Mammary epithelial cell (primary cell): ENCODE measurements at places on chromosomes 1 and 21. TPM values are rescaled to one million over a fixed set of nuclear protein-coding genes. Genes with fewer than 3 reads are reported as not detected.

CFAP57 gene
- total RNA-seq, result 0.26 and 0.61 TPM in 2 replicates

ECE1 gene
- total RNA-seq, result 153 TPM

AKNAD1 gene
- total RNA-seq, result 0.67 TPM

TESK2 gene
- 3.0 and 3.8 TPM in 2 replicates for total RNA-seq

OR2L8 gene
- 0.83 TPM for total RNA-seq

ECM1 gene
- total RNA-seq, result 12.5 TPM

GNG4 gene
- total RNA-seq, result not detected

AK5 gene
- 0.61 and 1.0 TPM in 2 replicates for total RNA-seq

CD55 gene
- 35.2 TPM for total RNA-seq

CD46 gene
- total RNA-seq, result 123 and 158 TPM in 2 replicates

C4BPB gene
- total RNA-seq, result not detected

CHI3L2 gene
- 0.29 and 0.87 TPM in 2 replicates for total RNA-seq

NSUN4 gene
- total RNA-seq, result 28.2 TPM

DNM3 gene
- total RNA-seq, result 2.2 and 6.4 TPM in 2 replicates

OR10Z1 gene
- not detected for total RNA-seq

IL12RB2 gene
- total RNA-seq, result 11.5 TPM

SPEN gene
- 32.3 TPM for total RNA-seq

CYYR1 gene
- 3.0 TPM for total RNA-seq

MPL gene
- total RNA-seq, result 0.49 TPM in 1 of 2 replicates, not detected in the other

IGSF21 gene
- not detected for total RNA-seq

PLA2G2A gene
- total RNA-seq, result not detected in 2 replicates
